ENCODE measurements at places on chromosomes 1 and 21.

- no peak for DNase-seq
These were observed 137.2 kb downstream of the PCNX2 start for GRCh38 chr1:233158322-233158721.

DNA sequence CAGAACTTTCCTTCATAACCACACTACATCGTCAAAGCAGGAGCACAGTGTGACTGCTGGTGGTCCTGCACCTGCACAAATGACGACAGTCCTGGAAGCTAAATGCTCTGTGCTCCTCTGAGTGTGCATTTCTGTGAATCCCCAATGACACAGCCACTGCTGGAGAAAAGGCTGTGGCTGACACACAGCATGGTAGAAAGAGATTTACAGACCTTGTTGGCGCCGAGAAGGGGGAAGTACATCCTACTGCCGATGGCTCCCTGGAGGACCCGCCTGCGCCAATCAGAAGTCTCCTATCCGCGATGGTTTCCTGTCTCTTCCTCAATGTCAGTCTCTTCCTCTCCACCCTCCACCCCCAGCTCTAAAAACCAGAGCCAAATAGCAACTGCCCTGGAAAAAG is 115.4 kb upstream of the RAB4A start:
- no peak for DNase-seq

- no peak for DNase-seq
These were observed 2.4 kb downstream of the MCL1 start for GRCh38 chr1:150576794-150577556.

DNA sequence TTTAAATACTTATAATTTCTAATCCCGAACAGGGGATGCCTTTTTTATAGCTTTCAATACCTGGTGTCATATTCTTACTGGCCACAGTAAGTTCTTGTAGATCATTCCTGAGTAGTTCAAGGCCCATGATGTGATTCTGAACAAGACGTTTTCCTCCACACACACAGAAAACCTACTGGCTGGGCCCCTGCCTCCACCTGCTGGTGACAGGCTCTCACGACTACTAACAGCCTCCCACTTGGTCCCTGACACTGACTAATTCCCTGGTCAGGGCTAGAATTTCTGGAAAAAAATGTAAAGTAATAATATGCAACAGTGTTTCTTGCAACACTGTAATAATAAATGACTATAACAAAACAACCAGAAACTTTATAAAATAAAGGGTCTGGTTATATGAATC is 50.4 kb upstream of the RIPK4 start:
- DNase-seq: no peak

GRCh38 chr1:197526736-197527371 is 248.4 kb downstream of the DENND1B start:
- DNase-seq: no peak

GRCh38 chr1:246592695-246593094 is 26.4 kb downstream of the CNST start:
- DNase-seq: no peak

- DNase-seq: no peak
These were observed 20.4 kb upstream of the SDE2 start for GRCh38 chr1:226019572-226019971.

DNA sequence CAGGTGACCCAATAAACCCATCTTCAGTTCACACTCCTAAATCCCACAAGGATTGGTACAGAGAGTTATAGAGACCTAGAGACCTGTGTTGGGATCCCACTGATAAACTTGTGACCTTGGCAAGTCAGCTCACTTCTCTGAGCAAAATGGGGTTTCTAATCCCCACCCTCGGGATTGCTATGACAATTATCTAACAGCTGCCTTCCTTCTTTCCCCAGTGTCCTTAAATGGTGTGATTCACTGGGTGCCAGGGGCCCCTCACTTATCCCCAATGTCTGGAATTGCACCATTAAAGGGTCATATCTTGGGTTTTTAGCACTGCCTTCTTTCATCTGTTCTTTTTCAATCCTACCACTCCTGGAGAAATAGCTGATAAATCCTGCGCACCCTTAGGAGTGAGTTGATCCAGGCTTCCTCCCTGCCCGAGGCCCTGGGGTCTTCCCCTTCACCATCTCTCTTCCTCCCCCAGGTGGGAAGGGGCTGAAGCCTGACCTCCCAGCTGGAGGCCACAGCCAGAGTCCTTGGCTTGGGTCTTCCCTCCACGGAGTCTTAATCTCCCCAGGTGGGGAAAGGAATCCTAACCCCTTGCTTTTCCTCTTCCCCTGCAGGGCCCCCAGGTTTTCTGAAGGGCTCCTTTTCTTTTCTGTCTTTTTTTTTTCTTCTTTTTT is 39.7 kb downstream of the LACTBL1 start:
- DNase-seq: no peak

DNA sequence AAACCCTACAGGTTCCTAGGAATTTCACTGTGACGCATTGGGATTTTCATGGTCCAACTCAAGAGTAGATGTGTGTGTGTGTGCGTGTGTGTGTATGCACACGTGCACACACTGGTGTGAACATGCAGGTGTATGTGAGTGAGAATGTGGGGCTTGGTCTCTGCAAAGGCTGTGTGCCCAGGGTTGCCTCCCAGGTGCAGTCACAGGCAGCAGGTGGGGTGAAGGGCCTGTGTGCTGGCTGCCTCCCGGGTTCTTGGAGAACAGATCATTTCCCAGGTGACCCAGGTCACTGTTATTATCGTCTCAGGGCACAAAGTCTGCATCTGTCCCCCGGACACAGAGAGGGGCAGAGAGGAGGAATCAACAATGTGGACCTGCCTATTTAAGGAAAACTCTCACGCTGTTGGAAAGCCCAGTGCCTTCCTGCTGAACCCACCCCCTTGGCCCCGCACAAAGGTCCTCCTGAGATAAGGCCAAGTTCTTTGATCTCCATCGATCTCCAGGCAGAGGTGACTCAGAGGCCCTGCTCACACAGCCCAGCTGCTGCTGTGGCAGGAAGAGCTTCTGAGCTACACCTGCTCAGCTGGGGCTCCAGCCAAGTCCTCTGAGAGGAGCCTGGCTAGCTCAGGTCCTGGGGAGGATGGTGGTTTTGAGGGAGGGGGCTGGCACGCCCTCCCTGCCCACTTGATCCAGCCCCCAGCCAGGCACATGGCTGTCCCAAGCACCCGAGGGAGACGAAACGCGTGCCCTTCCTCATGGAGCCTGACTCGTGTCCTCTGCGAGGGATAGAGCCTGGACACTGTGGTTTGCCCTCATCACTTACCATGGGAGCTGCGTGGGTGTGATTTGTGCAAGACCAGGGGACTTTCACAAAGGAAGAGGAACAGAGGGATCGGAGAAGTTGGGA is 134.0 kb upstream of the ARHGEF16 start:
- no peak for DNase-seq

DNA sequence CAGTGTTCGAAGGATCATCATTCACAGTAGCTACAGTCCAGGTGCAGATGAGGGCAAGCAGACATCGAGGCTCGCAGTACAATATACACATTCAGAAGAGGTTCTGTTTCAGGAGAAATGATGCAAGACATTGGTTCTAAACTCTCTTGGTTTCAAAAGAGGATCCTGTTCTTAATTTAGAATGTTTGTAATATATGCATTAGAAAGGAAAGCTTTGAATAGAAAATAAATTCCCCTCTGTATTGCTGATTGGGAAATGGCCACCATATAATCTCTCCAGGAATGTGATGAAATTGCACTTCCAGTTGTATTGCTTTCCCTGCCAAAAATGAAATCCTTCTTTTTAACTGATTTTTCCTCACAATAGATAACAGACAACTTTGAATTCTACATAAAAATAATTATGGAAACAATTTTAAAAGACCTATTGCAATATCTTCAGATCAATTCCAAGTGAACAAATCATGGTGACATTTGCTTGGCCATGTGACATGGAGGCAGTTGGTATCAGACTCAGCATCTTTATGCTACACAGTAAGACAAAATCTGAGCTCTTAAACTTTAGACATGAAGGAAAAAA is 27.6 kb upstream of the SIPA1L2 start:
- DNase-seq: no peak

- DNase-seq: no peak
These were observed 367.7 kb upstream of the NEGR1 start for GRCh38 chr1:72649991-72650390.

DNA sequence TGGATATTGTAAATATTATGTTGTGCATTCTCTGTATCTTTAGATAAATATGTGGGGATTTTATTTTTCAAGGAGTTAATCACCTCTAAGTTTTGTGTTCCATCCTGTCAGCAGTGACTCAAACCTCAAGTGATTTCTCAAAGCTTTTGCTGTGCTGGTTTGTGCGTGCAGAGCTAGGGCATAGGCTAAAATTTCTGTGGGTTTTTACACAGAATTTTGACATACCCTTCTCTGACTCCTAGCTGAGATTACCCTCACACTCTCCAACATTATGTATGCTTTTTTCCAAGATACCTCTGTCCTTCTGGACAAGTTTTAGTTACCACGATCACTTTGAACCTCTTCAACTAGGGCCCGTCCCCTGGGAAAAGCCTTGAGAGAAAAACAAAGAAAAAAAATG is 384.9 kb downstream of the NCAM2 start:
- no peak for DNase-seq

- DNase-seq: no peak
These were observed 28.8 kb downstream of the COP1 start for GRCh38 chr1:176178316-176178715.

DNA sequence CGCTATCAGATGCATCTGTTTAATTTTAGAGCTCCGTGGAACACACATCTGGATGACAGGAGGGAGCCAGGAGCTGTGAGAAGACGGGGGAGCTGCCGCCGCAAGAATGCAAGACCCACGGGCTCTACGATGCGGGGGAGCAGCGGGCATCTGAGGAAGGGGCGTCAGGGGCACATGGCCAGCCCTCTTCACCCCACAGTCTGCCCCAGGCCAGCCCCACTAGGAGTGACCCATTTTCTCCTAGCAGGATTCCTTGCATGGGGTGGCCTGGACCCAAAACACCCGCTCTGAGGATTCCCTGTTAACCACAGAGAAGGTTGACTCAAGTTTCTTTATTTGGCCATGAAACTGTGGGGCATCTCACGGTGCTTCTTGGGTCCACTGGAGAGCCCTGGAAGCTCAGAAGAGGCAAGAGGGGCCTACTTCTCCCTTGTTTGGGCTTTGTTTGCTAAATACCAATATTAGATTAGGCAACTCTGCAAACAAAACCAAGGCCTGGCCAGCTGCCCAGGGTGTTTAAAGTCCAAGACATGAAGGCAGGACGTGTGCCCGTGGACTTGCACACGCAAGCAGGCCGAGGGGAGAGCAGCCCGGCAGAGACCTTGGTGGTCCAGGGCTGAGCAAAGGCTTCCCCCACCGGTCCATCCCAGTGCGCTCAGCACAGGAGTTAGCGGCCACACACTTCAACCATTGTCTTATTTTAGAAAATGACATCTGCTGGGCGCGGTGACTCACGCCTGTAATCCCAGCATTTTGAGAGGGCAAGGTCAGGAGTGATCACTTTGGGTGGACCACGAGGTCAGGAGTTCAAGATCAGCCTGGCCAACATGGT is 89.8 kb downstream of the DHRS3 start:
- DNase-seq: no peak

DNA sequence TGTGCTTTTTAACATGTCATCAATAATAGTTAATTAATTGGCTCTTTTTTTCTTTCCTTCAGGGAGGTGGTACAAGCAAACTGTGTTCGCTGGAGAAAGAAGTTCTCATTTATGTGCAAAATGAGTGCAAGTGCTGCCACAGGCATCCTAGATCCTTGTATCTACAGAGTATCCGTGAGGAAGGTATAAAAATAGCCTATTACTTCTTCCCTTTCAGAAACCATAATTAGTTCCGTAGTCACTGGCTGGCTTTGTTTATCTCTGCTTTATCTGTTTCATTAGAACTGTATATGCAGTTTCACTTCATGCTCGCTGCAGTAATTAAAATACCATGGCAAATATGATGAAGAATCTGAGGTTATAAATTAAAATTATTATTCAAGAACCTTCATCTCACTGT is 40.6 kb downstream of the EEIG2 start:
- no peak for DNase-seq

- DNase-seq: no peak
These were observed 344.1 kb upstream of the GREM2 start for GRCh38 chr1:240956020-240956419.

DNA sequence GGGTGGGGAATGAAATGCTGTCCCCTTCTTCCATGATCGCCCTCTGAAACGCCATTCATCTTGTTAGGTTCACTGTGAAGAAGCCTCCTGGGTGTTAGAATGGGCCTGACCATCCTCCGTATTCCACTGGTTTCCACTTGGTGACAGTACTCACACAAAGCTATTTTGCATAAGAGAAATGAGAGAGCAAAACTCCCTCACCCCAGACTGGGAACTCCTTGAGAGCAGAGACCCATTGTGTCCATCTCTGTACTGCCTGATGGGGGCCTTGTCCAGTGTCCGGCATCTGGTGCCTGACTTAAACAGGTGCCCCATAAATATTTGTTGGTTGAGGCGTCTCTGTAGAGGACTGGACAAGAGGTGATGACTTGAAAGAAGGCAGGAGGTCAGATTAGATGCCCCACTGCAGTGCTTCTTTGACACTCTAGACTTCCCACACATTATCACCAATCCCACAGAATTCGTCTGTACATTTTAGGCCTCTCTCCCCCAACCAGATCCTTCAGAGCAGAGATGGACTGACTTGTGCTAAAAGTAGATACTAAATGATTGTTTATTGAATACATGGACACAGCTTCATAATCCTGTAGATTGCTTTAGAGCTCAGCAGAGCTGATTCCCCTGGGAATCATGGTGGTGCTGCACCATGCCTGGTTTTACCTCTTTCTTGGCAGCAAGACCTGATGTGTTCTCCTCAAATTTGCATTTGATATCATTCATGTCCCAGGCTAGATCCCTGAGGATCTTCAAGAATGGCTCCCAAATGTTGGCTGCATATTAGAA is 22.4 kb upstream of the KCNA2 start:
- DNase-seq: no peak

GRCh38 chr21:16978309-16978895 is 534.4 kb upstream of the CXADR start:
- DNase-seq: no peak

- no peak for DNase-seq
These were observed 86.3 kb downstream of the NKAIN1 start for GRCh38 chr1:31153423-31153822.

DNA sequence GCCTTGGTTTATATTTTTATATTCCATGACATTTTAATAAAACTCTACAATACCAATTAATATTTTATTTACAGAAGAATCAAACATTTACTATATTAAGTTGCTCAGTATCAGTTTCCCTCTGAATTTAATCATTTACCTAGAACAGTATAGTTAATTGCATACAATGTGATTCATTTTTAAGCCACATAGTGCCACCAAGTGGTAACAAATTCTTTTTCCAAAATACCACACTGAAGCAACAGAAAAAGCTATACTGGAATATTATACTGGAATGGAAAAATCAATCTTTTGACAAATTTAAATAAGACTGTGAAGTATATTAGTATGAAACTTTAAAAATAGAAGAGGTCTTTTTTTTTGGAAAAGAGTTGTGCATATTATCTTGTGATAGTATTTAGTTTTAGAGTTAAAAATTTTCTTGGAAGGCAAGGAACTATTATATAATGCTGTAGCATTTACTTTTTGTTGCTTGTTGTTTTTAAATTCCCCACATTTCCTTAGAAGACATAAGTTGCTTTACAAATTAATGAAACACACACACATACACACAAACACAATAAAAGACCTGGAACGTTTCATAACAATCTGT is 57.3 kb downstream of the ZNF644 start:
- no peak for DNase-seq
